ENCODE measurements at places on chromosomes 4 and X. TPM values are rescaled to one million over a fixed set of nuclear protein-coding genes. Genes with fewer than 3 reads are reported as not detected.

DNA sequence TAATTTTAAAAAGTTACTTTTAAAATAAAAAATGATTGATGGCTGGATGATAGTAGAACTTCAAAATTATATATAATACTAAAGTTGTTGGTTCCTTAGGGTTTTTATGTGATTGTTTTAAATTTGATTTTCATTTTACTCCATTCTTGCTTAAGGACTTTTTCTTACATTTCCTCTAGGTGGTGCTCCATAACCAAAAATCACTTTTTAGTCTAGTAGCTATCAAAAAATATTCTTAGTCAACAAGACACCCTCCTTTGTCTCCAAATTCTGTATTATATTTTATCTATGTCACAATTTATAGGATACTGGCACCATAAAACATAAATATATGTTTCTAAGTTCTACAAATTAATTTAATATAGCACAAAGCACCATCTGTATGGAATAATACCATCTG is 67.2 kb upstream of the BRWD3 start:
- H3K27ac ChIP-seq = no peak overlapping the region
- DNase-seq = no peak
- H3K4me3 ChIP-seq = no peak overlapping the region
- no peaks in the 10 kb centered on the region for H3K4me1 ChIP-seq

DNA sequence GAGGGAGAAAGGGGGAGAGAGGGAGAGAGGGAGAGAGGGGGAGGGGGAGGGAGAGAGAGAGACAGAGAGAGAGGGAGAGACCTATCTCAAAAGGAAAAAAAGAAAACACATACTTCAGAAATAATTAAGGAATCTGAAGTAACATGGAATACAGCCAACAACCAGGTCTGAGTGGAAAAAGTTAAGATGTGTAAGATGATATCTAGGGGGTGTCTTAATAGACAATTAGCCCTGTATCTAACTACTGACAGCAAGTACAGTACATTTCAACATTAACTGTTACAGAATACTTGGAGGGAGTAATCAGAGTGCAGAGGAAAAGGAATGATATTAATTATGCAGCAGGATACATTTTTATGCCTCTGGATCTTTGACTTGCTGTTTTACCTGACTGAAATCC is 22.4 kb downstream of the NUP54 start:
- H3K27me3 ChIP-seq = no peaks in the 10 kb centered on the region
- H3K4me3 ChIP-seq = no peak overlapping the region
- no peaks in the 10 kb centered on the region for H3K4me1 ChIP-seq
- peaks cover 71% of the 10 kb centered on the region for H3K36me3 ChIP-seq
- no peak for DNase-seq
- H3K27ac ChIP-seq = no peak overlapping the region

GRCh38 chrX:149313871-149314371 is 191.2 kb downstream of the IDS start:
- DNase-seq = no peak

DNA sequence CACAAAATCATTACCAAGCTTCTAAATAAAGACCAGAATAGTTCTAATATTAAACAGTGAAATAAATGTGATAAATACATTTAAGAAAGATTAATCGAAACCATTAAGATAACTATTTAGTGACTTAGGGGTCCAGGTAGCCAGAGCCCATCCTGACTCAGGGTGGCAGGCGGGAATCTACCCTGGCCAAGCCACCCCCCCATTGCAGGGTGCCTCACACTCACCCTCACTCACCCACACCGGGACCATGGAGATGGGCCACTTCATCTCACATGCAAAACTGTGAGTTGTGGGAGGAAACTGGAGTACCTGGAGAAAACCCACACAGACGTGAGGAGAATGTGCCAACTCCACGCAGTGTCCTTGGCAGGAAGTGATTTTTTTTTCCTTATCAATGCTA is 237.6 kb upstream of the HAND2 start:
- H3K4me3 ChIP-seq = no peak overlapping the region
- peaks cover 14% of the 10 kb centered on the region for H3K4me1 ChIP-seq
- H3K27ac ChIP-seq = no peak overlapping the region
- H3K36me3 ChIP-seq = no peaks in the 10 kb centered on the region

DNA sequence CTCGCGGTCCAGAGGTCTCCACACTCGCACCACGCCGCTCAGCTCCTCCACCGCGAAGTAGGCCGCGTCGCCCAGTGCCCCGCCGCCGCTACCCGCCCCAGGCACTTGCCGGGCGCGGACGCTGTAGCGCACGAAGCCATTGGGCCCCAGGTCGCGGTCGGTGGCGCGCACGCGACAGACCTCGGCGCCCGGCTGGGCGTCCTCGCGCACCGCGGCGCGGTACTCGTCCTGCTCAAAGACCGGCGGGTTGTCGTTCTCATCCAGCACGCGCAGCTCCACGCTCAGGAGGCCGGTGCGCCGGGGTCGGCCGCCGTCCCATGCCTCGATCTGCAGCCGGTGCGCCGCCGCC is 1.4 kb downstream of the DCHS2 start:
- no peak for DNase-seq
- peaks cover 18% of the 10 kb centered on the region for H3K27me3 ChIP-seq
- H3K36me3 ChIP-seq = no peaks in the 10 kb centered on the region
- H3K27ac ChIP-seq = no peak overlapping the region

- peaks cover 6% of the 10 kb centered on the region for H3K4me1 ChIP-seq
- H3K4me3 ChIP-seq = no peak overlapping the region
- H3K27me3 ChIP-seq = no peaks in the 10 kb centered on the region
- DNase-seq = no peak
- H3K36me3 ChIP-seq = peaks cover 56% of the 10 kb centered on the region
These were observed 13.0 kb downstream of the SEPTIN11 start for GRCh38 chr4:76962406-76963130.

DNA sequence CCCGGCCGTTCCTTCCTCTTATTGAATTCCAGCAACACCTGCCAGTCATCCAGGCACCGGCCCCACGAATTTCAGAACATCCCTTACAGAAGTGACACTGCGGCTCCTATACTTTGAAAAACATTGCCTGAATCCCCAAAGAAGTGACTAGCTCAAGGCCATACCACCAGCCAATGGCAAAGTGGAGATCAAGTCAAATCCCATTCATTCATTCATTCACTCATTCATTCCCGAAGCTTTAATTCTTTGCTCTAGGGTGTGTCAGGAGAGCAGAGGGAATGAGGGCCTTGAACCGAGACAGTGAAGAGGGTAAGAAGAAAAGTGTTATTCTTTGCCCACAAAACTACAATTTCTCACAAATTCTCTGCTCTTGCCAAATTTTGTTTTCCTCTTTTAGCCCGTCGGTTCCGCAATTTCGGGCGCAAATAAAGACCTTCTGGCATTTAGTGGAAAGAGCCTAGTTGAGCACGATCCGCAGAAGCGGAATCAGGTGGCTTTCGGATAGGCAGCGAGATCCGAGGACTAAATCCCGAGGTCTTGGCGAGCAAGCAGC is 824 bp upstream of the HMGB3 start:
- peaks cover 18% of the 10 kb centered on the region for H3K36me3 ChIP-seq
- no peaks in the 10 kb centered on the region for H3K27me3 ChIP-seq
- peak overlapping the region; percentile 76 for H3K27ac ChIP-seq
- no peak for DNase-seq

DNA sequence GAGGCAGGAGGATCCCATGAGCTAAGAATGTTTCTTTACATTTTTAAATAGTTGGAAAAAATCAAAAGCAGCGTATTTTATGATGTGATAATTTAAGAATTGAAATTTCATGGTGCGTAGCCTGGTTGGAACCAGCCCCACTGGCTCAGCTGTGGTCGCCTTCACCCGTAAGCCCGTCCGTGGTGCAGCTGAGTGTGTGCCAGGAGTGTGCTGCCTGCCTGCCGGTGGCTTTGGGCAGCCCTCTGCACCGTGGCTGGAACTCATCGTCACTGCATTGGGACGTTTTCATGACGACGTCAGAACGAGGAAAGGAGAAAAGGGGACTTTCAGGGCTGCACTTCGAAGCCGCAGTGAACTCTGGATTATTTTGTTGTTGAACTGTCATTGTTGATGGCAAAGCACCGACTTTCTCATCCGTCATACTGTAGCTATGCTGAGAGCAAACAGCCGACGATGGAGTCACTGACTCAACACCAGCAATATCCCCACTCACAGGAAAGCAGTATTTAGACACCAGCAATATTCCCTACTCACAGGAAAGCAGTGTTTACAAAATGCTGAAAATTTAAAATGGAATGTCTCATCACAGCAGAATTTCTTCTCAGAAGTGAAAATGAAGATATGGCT is 35.1 kb downstream of the PCGF3 start:
- H3K4me1 ChIP-seq = peaks cover 12% of the 10 kb centered on the region
- H3K27ac ChIP-seq = peak overlapping the region; percentile 39
- no peaks in the 10 kb centered on the region for H3K27me3 ChIP-seq
- no peaks in the 10 kb centered on the region for H3K36me3 ChIP-seq
- DNase-seq = no peak

DNA sequence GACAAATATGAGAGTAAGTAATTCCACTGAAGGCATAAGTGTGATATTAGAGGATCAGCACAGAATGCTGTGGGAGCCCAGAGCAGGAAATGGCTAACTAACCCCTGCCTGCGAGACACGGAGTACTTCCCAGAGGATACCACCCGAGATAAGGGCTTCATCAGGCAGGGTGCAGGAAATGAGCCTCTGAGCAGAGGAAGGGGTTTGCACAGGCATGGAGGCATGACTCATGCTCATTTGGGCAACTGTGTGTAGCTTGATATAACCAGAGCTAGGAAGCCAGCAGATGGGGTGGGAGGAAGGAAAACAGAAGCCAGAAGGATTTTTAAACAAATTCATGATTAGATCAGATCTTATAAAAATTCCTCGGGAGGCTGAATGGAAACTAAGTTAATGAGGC is 70.0 kb upstream of the TSPAN5 start:
- no peaks in the 10 kb centered on the region for H3K27me3 ChIP-seq
- H3K27ac ChIP-seq = no peak overlapping the region
- DNase-seq = peak; percentile 5
- no peaks in the 10 kb centered on the region for H3K36me3 ChIP-seq

DNA sequence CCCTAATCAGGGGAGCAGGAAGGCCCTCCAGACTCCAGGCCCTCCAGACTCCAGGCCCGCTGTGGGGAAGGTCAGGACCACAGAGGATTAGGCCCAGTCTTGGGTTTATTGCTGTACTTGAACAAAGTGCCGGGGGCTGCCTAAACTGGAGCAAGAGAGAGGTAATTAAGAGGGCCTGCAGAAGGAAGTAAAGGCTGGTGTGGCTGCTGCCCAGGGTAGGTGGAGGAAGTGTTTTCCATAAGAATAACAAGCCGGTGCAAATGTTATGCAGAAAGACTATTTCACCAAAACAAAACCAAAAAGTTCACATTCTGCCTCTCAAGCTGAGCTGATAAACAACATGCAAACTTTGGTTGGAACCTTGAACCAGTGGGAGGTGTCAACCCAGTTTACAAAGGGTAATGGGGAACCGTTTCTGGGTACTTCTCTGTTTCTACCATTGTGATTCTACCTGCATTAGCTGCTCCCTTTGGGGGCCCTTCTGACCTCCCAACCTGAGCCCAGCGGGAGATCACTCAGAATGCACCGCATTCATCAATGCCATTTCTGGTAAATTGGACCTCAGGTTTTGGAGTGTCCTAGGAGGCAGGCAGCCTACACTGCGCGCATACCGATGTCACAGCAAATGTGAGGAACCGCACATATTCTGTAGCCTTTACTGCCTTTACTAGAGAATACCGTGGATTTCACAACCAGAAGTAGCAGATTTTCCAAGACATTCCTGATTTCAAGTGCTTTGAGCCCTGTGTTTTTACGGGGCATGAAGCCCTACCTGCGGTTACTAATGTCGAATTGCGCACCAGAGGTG is 59.7 kb upstream of the BCOR start:
- peaks cover 25% of the 10 kb centered on the region for H3K4me1 ChIP-seq
- peak overlapping the region; percentile 49 for H3K4me3 ChIP-seq
- DNase-seq = no peak
- H3K36me3 ChIP-seq = no peaks in the 10 kb centered on the region
- peak overlapping the region; percentile 70 for H3K27ac ChIP-seq

DNA sequence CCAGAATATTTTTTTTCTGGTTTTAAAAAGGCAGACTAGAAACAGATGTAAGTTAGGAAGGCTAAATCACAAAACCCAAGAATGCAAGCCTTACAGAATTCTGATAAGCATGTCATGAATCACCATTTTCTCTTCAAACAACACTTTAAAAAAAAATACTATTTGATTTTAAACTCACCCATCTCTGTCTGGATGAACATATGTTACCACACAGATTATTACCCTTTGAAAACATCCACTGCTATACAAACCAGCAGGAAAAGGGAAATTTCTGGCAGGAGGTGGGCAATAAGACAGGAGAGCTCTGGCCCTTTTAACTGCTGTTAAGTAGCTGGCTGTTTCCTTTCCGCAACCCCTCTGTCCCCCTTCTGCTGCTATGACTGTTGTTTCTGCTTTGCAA is 317.7 kb upstream of the NOCT start:
- no peaks in the 10 kb centered on the region for H3K4me1 ChIP-seq
- no peak overlapping the region for H3K27ac ChIP-seq
- no peak overlapping the region for H3K4me3 ChIP-seq

TEX11 gene
- 41.4 TPM for total RNA-seq

MORF4L2 gene
- total RNA-seq = 806 TPM

SLBP gene
- 92.3 TPM for total RNA-seq

DIPK2B gene
- not detected for total RNA-seq

ADAM29 gene
- total RNA-seq = not detected

Measured in SJSA1 (cell line).